ENCODE measurements at places on chromosomes 4 and X.
A peak's percentile ranks its signal among the peaks of the same experiment; 100 is the strongest.

DNA sequence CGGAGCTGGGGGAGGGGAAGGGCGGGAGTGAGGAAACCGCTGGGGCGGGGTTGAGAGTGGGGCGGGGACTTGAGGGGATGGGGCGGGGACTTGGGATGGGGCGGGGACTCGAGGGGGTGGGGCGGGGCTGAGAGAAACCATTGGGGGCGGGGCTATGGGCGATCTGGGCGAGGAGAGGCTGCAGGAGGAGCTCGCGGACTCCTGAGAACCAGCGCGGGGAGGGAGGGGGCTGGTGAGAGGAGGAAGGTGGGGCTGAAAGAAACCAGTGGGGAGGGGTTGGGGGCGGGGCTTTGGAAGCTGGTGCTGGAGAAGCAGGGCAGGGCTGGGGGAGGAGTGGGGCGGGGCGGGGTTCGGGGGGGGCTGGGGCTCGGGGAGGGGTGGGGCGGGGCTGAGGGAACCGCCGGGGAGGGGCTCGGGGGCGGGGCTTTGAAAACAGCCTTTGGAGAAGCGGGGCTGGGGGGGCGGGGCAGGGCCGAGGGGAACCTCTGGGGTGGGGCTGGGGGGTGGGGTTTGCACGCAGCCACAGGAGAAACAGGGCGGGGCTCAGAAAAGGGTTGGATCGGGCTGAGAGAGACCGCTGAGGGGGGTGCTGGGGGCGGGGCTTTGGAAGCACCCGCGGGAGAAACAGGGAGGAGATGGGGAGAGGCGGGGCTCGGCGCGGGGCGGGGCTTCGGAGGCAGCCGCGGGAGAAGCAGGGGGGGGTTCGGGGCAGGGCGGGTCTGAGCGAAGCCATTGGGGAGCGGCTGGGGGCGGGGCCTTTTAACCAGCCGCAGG lies 777 bp upstream of the EOLA2 start:
- DNase-seq: peak; percentile 57

GRCh38 chr4:188316391-188316790 lies 177.2 kb downstream of the TRIML1 start:
- no peak for DNase-seq

DNA sequence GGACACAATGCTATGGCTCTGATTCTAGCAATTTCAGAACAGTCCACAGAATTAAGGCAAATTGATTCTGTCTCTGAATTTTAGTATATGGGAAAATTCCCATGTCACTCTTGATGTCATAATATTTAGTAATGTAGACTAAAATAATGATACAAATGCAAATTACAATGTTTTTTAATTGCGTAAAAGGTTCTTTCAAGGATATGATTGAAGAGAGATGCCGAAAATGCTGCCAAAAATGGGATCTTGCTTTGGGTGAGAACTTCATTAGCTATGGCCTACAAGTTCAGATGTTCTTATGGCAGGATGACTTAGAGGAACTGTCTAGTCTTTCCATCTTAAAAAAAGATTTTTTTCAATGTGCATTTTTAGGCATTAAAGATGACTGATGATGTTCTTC lies 170.6 kb downstream of the TMA16 start:
- no peak for DNase-seq

DNA sequence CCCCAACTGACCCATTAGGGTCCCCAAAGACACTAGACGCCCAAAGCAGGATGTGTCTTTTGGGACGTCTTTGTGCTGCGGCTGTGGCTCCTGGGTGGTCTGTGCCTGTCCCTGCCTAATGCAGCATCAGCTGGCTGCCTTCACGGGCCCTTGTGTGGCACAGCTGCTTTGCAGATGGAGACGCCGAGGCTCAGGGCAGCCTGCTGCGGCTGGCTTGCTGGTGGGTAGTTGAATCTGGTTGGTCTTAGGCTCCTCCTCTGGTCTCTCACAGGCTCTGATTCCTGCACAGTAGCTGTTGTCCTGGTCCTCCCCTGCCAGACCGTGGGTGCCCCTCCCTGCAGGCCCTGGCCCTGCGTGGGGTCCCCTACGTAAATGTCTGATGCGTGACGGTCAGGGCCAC lies 8.1 kb downstream of the CPZ start:
- DNase-seq: no peak

GRCh38 chr4:41644288-41644914 lies 104.1 kb downstream of the PHOX2B start:
- DNase-seq: no peak

DNA sequence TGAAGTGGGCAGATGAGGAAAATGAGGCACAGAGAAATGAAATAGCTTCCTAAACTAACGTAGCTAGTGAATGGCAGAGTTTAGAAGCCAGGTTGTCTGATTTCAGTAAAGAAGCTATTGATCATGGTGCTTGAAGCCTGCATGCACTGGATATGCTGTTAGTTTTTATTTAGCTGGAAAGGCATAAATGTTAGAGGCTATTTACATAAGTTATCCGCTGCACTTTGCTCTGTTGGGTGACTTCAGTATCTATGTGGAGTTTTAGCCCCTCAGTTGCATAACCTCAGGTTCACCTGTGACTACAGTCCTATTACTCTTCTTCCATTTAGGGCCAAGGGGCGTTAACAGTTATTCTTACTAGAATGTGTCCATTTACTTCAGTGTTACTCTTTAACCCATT lies 522.4 kb upstream of the RPS6KA3 start:
- no peak for DNase-seq

- DNase-seq: no peak
Measured at GRCh38 chr4:137124278-137124932, 407.9 kb downstream of the PCDH18 start.

DNA sequence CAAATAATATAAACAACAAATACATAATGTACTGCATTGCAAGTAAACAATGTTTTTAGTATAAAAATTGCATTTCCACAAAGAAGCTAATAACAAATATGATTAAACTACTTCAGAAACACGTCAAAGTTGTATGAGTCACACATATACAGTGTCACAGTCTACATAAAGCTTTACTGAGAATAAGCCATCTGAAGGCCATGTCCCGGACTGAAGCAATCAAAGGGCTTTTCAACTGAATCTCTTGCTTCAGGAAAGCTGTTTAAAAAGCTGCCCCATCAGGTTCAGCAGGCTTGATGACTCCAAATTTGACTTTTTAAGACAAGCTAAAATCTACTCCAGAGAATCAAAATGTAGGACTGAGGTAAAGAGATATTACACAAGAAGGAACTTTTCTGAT lies 1476.8 kb downstream of the ADGRL3 start:
- no peak for DNase-seq

DNA sequence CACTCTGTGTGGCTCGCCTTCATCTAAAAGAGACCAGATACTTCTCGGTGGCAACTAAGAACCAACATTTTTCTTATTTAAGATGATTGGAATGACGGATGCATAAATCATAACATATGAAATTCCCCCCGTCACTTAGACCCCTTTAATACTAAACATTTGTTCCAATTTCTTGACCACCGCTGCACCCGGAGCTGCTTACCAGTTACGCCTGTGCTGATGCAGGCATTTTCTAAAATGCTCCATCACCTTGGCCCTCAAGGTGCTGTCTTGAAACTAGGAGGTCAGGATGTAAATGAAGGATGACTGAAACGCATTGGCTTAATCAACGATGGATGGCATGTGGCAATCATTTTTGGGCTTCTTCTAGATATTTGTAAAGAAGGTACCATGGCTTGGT lies 130.0 kb downstream of the CPZ start:
- DNase-seq: no peak

DNA sequence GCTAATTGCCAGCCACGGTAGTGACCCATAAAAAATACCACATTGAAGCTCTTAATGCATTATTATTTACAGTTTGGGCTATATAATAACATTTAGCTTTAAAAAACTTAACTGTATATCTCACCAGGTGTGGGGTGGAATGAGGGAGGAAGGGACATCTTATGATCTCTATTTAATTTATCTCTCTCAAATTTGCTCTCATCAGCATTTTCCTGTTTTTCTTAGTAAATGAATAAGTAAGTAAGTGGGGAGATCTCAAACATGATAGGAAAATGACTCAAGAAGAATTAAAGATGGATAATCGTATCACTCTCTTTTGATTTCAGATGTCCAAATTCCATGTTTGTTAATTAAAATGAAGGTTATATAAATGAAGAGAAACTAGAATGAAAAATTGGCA lies 200.7 kb upstream of the NR3C2 start:
- DNase-seq: no peak

GRCh38 chrX:13476384-13476783 lies 93.0 kb upstream of the EGFL6 start:
- no peak for DNase-seq

DNA sequence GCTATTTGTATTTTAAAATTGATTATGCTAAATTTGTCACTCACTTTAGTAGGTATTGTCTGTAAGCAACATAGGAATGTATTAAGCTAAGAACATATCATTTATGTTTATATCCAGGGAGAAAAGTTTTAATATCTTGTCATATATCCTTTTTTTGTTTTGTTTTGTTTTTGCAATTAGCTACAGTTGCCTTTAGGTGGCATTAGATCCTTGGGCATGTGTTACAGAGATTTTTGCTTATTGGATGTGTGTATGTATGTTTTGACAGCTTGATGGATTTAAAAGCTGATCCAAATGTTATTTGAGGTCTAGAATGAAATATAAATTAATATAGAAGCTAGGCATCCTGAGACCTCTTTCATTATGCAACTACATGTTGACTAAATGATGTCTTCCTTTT lies 36.1 kb upstream of the OTUD4 start:
- DNase-seq: no peak

GRCh38 chr4:122107680-122108079 lies 44.5 kb upstream of the BLTP1 start:
- no peak for DNase-seq

GRCh38 chr4:37881811-37882210 lies 9.1 kb upstream of the TBC1D1 start:
- DNase-seq: no peak

GRCh38 chr4:13539619-13540445 lies 4.5 kb downstream of the NKX3-2 start:
- no peak for DNase-seq

DNA sequence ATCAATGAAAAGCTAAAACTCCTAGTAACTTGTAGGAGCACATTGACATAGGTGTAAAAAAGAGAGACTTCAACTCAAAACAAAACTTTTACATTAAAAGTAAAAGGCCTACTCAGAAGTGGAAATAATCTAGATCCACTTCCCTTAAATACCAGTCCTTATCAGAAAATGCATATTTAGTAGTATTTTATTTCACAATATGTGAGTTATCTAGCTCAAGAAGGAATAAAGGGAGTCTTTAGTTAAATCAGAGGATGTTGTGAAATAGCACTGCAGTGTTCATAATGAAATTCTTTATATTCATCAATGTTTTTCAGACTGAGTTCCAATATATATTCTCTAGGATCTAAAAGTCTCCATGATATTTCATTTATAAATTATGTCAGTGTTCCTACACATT lies 715.0 kb downstream of the GRID2 start:
- DNase-seq: no peak

DNA sequence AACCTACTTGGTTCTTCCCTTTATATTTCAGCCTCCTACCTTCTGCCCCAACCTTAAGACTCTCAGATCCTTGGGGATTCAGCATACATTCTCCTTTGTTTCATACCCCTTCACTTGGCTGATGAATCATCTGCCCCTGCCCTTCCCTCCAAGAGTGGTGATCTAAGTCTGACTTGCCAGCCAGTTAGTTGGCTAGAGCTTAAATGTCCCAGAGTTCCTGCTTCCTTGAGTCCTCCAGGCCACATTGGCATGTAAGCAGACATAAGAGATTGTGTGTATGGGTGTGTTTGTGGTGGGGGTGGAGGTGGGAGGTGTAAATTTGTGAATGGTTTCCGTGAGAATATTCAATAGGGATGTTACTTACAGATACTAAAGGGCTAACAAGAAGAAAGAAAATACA lies 3.7 kb upstream of the TEX13D start:
- DNase-seq: no peak

DNA sequence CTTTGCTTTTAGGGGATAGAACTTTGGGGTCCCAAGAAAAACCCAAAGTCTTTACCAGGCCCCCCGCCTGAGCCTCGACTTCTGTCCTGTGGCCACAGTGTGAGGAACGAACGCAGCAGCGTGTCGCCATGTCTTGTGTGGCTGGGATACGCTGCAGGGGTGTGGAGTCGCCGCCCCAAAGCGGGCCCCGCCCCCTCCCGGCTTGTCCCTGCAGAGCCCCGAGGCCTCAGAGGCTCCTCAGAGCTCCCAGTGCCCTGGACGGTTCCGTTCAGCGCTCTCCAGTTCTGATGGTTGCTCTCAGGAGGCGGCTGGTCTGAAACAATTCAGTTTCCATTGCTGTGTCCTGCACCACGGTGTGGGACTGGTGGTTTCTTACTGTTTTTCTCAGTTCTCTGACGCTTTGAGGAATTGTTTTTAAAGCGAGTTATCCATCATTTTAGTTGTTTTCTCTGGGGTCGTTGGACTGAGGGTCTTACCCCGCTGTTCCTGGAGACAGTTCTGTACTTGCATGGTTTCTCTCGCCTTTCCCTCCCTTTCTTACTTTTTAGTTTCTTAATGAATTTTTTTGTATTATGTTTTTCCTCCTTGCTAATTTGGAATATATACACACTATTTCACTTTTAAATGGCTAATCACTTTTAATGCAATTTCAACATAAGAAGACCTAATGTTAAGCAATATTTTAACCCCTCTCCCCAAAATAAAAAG lies 1.6 kb upstream of the IDUA start:
- DNase-seq: peak; percentile 53

- no peak for DNase-seq
Measured at GRCh38 chrX:122703762-122704161, 480.3 kb upstream of the GRIA3 start.

DNA sequence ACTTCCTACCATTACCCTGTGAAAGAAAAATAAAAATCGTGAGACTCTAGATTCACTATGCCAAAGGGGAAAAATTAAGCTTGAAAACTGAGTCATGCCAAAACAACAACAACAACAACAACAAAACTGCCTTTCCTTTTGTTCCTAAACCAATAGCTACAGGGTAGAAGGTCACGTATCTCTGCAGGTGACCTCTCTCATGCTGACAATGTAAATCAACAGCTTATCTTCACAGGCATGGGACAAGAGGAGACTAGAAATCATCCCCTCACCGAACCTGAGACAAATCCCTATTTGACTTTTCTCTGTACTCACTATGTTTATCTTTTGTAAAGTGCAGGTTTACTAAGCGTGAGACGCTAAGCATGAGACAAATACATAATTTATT lies 20.5 kb upstream of the AADAT start:
- no peak for DNase-seq

DNA sequence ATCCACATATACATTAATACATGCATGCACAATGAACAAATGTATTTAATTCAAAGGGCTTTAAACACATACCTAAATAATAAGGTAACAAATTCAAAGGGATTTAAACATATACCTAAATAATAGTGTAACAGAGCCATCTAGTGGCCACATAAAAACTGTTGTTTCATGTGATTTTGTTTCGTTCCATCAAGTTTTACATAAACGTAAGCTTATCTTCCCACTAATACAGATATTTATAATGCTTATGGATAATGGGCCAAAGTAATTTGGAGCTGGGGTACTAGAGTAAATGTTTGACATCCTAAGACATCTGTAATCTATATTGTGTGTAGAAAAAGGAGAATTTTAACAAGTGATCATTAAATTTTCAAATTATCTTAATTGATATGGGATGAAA lies 82.3 kb downstream of the PRSS12 start:
- no peak for DNase-seq

GRCh38 chr4:53748328-53748772 lies 157.1 kb upstream of the LNX1 start:
- no peak for DNase-seq

- DNase-seq: no peak
Measured at GRCh38 chr4:108272561-108272960, 103.8 kb upstream of the LEF1 start.

GRCh38 chrX:53795576-53795975 lies 109.1 kb upstream of the HUWE1 start:
- DNase-seq: no peak

- DNase-seq: no peak
Measured at GRCh38 chr4:181278941-181279340, 964.3 kb upstream of the TENM3 start.

Data from stimulated activated CD8-positive, alpha-beta memory T cell treated with anti-CD3 and anti-CD28 coated beads, Interleukin-15, amount 100 ng/mL, for 24 hours (primary cell).